ENCODE measurements at places on chromosomes 4 and X. TPM values are rescaled to one million over a fixed set of nuclear protein-coding genes. Genes with fewer than 3 reads are reported as not detected.
A peak's percentile ranks its signal among the peaks of the same experiment; 100 is the strongest.

GRCh38 chrX:1466971-1467561 is 14.4 kb upstream of the ASMTL start:
- DNase-seq = no peak

GRCh38 chrX:70087857-70088630 is 25.8 kb downstream of the OTUD6A start:
- DNase-seq = peak; percentile 40

Gene ZFP92
- total RNA-seq = under 0.01 TPM

- no peak for DNase-seq
Measured at GRCh38 chr4:22692736-22693135, at the start of gene GBA3. GBA3 (plus strand) TSS chr4:22692937.

DNA sequence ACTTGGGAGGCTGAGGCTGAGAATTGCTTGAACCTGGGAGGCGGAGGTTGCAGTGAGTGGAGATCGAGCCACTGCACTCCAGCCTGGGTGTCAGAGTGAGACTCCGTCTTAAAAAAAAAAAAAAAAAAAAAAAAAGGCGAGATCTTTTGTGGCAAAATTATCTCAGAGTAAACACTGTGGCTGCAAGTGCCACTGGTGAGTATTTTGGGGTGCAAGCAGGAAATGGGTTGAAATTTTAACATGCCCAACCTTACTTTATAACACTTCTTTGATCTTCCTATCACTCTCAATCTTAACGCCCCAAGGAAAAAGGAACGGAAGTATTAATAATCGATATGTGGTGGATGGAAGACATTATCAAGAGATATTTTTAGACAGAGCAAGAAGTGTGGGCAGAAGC is 32.1 kb downstream of the SLC34A2 start:
- DNase-seq = no peak

GRCh38 chr4:173413036-173413435 is 14.1 kb upstream of the SCRG1 start:
- peak; percentile 57 for DNase-seq

Gene TIGD4
- total RNA-seq = not detected
